ENCODE measurements at places on chromosomes 4 and X.

DNA sequence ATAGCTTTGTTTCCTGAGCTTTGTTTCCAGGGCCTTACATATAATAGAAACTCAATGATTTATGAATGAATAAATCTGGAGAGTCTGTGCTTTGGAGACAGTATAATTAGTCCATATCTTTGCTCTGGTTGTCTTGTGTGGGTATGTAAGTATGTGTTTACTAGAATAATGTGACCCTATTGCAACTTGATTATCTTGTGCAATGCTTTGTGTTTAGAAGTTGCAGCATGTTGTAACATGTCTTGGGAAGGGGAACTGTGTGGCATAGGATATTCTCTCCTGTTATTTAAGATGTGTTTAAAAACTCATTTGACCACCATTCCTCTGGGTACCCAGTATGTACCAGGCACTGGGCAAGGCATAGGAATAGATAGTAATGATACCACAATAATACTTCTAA is 6.1 kb downstream of the SPATA18 start:
- DNase-seq = no peak

GRCh38 chr4:107870916-107871786 is 46.4 kb downstream of the SGMS2 start:
- DNase-seq = no peak

GRCh38 chrX:118574666-118575065 is 79.1 kb downstream of the DOCK11 start:
- DNase-seq = no peak

DNA sequence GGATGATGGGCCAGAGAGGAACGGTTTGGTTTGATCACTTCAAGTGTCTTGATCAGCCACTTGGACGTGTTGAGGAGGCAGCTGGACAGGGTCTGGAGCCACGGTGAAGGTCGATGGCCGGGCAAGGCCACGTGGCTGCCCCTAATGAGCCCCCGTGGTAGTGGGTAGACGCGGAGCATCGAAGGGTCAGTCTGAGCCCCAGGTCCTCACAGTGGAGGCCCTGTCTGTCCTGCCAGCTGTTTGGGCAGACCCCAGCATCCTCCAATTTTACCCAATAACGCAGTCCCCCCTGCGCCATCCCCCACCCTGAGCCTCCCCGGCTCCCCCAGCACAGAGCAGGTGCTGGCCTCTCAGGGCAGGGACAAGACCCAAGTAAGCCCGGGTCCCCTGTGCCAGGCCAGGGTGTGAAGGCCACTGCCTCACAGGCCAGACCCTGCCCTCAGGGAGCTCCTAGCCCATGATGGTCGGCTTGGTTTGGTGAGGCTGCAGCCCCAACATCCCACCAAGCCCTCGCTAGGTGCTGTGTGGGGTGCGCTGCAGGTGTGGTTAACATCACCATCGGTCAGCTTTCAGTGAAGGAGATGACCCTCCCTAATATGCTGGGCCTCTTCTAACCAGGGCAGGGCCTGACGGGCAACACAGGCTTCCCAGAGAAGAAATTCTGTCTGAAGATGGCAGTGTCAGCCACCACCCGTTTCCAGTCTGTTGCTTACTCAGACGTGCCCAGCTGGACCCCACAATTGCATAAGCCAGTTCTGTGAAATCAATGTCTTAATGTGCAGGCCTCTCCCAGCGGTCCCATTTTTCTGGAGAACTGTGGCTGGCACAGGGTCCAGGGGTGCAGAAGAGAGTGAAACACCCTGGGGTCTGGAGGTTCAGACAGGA is 40.5 kb upstream of the NKX1-1 start:
- no peak for DNase-seq

GRCh38 chr4:19241895-19242294 is 1009.8 kb upstream of the SLIT2 start:
- no peak for DNase-seq

DNA sequence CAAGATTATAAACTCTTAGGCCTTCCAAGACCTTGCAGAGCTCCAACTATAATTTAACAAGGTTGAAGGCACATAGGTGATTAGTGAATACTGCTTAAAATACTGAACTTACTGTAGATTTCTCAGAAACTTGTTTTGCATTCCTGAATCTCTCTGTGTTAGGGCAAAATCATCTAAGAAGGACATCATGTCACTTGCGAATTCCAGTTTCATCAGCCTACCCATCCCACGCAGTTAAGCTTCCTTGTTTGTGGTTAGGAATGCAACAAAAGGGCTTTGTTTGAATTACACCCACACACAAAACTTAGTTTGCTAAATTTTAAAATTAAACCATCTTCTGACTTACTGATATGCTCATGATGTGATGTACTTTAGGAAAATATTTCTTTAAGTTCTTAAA is 174.0 kb downstream of the SOWAHB start:
- DNase-seq = no peak

DNA sequence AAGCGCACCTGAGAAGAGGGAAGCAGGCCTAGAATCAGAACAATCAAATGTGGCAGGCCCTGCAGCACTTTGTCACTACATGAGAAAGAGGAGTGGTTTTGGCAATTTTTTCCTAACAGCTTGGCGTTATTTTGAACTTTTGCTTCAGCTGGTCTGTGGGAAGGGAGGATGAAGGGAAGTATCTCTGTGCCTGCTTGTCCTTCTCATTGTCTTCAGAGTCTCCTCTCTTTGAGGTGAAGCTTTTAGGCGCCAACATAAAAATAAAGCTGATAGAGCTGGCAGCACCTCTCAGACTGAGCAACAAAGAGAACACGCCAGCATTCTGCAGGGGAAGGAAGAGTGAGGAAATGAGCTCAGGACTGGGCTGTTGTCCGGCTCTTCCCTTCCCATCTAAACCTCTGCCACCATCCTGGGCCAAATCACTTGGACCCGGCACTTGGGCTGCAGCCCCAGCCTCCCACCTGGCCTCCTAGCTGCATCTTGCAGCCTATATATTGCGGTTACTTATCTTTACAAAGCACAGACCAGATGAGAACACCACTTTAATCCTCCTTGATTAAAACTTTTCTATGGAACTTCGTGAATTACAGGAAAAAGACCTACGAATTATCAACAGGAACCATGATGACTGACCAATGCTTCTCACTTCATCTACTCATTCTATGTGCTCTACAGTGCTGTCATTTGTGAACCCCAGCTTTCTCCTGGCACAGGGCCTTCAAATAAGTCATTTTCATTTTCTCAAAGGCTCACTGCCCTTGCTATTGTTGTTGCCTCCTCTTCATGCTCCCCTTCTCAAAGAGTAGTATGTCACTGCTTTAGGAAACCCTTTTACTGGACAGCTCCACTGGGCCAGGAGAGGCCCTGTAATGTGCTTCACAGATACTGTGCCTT is 476.4 kb upstream of the HS3ST1 start:
- no peak for DNase-seq

GRCh38 chr4:123166023-123166422 is 230.6 kb upstream of the SPRY1 start:
- no peak for DNase-seq

DNA sequence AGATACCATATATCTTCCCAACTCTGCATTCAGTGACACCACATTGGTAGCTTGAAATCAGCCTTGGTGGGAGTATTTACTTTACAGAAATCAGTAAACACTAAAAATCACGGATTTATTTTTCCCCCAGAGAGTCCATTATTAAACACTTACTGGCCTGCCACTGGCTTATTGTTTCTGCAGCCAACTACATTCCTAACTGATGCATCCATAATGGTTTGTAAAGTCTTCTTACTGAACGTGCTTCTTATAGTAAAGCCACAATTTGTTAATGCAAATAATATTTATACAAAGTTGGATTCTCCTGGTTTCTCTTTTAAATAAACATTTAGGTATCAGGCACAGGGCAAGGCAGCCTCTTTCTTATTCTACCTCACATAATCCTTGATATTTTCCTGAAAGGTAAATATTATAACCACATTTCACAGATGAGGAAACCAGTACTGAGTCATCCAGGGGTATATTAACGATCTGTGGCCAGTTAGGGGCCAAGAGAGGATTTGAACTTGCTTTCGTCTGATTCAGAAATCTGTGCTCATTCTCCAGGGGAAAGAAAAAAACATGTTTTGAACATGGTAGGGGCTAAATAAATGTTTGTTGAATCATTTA is 136.5 kb downstream of the RAB28 start:
- no peak for DNase-seq

- DNase-seq = no peak
These were observed 133.8 kb downstream of the ZC4H2 start for GRCh38 chrX:64842492-64842891.

GRCh38 chrX:68897118-68897945 is 68.5 kb downstream of the EFNB1 start:
- DNase-seq = no peak

- DNase-seq = no peak
These were observed 1029.5 kb downstream of the C4orf33 start for GRCh38 chr4:130125467-130125866.

GRCh38 chrX:19172741-19173140 is 50.5 kb upstream of the ADGRG2 start:
- no peak for DNase-seq

DNA sequence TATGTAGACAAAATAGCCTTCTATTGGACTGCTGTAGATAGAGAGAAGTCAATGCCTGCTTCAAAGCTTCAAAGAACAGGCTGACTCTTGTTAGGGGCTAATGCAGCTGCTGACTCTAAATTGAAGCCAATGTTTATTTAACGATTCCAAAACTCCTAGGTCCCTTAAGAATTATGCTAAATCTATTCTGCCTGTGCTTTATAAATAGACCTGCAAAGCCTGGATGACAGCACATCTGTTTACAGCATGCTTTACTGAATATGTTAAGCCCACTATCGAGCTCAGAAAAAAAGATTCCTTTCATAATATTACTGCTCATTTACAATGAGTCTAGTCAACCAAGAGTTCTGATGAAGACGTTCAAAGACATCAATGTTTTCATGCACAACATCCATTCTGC is 54.8 kb upstream of the RBMXL3 start:
- no peak for DNase-seq

- DNase-seq = no peak
These were observed 37.5 kb downstream of the MTMR1 start for GRCh38 chrX:150730719-150731118.

DNA sequence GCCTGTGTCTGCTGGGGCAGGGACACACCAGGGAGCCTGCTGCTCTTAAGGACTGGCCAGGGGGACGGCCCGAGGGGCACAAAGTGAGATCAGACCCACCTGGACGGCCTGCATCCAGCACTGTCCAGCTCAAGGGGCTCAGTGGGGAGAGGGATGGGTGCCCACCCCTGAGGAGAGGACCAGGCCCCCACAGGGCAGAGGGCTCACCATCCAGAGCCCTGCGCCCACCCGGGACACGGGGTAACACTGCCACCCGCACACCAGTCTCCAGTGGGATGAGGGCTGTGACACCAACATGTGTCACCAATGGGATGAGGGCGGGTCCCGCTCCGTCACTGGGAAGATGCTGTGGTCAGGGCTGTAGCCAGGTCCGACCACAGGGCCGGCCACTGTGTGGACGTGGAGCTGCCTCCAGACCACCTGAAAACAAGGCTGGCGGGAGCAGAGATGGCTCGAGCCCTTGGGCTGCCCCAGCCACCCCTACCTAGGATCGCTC is 13.2 kb downstream of the DGKQ start:
- DNase-seq = no peak

GRCh38 chrX:139965421-139965820 is at the start of gene CXorf66:
Gene CXorf66, minus strand, starts transcription at chrX:139965521. Its CDS starts 25 bp downstream, at chrX:139965496.
- no peak for DNase-seq

DNA sequence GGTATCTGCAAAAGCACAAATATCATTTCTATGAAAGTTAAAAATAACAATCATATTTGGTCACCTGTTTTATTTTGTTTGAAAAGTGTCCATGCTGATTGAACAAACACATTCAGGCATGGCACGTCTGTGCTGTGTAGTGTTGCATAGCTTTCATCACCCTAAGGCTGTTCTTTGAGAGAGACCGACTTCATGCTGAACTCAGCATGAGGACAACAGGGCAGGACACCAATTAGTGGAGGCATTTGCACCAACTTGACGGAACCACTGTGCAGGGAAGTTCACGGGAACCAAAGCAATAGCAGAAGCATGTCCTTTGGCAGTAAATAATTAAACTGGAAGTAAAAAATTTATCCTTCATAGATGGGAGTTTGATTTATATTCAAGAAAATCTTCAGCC is 158.4 kb upstream of the SLC7A11 start:
- no peak for DNase-seq

DNA sequence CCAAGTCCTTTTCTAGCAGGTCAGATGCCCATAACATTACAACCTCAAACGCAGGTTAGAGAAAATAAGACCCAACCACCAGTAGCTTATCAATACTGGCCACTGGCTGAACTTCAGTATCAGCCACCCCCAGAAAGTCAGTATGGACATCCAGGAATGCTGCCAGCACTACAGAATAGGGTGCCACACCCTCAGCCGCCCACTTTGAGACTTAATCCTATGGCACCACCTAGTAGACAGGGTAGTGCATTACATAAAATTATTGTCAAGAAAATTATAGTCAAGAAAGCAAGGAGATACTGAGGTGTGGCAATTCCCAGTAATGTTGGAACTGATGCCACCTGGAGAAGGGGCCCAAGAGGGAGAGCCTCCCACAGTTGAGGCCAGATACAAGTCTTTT is 19.9 kb upstream of the TRIM61 start:
- no peak for DNase-seq

DNA sequence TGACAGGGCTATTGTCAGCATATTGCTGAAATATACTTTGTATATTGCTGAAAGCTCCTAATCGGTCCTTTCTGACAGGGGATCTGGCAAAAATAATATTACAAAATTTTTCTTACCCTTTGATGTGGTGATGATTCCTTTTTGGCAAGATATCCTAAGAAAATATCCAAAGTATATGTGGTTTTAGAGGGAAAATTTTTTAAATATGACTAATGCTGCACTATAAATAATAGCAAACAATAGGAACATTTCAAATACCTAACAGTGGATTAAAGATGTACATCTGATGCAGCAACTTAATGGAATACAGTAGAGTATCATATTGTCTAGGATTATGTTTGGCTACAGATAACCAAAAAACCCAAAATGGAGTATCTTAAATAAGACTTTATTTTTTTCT is 49.6 kb downstream of the RRAGB start:
- DNase-seq = no peak

GRCh38 chr4:91058345-91058744 is 931.2 kb downstream of the CCSER1 start:
- no peak for DNase-seq
